ENCODE measurements at places on chromosomes 1 and 21.

DNA sequence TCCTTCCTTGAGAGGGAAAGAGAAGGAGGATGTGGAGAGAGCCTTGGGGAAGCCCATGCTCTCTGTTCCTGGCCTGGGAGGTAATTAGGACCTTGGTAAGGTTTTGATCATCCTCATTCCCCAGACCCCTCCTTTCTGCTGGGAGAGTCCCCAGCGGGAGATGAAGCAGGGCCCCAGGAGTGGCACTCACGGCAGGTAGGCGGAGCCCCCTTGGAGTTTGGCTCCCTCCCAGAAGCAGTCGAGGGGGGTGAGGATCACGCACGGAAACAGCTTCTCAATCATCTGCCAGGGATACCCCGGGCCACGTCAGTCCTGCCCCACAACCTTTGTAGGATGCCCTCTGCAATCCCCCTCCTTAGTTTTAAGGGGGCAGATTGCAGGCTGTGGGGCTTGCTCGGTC lies 11.5 kb downstream of the PTCH2 start:
- no peak for DNase-seq

- DNase-seq: peak; percentile 54
Observed at GRCh38 chr1:235199441-235199840, 38.4 kb upstream of the RBM34 start.

GRCh38 chr1:228174482-228175315 lies 9.1 kb downstream of the IBA57 start:
- DNase-seq: no peak

- DNase-seq: peak; percentile 22
Observed at GRCh38 chr1:24946861-24947658, 17.0 kb upstream of the RUNX3 start.

DNA sequence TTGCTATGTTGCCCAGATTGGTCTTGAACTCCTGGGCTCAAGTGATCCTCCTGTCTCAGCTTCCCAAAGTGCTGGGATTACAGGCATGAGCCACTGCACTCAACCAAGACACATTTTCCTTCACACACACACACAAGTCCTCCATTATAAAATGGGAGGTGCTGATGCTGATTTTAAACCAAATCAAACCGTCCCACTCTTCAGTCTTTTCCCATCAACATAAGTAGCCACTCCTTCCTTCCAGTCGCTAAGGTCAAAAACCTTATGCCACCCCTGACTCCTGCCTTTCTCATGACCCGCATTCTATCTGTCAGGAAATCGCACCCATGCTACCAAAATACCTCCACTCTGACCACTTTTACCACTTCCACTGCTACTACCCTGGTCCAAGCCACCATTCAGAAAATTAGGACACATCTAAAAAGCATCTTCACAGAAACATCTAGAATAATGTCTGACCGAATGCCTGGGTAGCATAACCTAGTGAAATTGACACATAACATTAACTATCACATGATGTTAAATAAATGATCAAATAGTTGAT lies 28.0 kb upstream of the IFNGR2 start:
- DNase-seq: no peak

- DNase-seq: no peak
Observed at GRCh38 chr1:156100205-156100995, 14.1 kb upstream of the LMNA start.

DNA sequence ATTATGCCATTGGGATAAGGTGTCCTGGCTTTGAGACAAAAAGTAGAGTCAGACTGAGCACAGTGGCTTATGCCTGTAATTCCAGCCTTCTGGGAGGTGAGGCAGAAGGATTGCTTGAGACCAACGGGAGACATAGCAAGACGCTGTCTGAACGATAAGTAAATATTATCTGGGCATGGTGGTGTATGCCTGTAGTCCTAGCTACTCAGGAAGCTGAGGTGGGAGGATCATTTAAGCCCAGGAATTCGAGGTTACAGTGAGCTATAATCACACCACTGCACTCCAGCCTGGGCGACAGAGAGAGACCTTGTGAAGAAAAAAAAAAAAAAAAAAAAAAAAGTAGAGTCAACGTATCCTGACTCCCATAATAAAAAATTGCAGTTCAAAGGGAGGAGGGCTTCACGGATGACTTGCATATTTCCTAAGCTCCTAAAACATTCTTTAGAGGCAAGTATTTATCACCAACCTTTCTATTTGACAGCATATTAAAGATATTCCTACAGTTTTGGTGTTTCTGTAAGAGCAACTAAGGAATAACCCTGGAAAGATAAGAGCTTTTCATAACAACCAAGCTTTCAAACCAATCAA lies 141.2 kb downstream of the SLC44A5 start:
- DNase-seq: no peak

DNA sequence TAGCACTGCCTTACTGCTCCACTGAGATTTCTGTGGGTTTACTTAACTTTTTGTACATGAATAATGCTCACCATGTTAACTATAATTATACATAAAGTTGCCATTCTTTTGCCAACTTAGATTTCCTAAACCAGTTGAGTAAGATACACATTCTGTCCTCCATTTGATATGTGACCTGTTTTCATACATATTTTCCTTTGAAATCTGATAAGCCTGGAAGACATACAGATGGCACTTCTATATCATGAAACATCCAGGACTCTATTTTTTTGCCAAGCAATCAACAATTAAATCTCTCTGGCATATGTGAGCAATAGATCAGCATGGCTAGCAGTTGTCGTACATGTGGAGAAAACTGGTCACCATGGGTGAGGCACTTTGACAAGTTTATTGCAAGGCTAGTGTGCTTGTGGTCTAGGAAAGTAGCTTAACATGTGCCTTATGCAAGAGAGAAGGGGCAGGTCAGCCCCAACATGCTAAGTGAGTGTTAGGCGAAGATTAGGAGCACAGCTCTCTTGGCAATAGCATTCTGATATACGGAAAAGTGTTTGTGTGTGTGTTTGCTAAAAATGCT lies 14.2 kb downstream of the PRRX1 start:
- peak; percentile 47 for DNase-seq

DNA sequence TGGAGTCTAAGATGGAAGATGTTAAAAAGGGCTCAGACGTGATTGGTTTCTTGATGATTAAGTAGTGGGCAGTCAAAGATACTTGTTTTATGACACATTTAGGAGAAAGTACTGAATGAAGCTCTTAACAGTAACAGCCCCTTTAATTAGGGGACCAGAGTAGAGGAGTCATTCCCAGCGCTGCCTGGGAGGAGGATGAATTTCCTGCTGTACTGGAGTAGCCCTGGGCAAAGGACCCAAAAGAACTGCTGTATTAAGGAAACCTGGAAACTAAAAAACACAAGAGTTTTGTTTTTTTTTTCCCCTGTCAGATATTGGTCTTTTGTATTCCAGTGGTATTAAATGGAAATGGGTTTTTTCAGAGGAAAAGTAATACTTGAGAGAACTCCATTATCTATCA lies 126.5 kb downstream of the NFIA start:
- DNase-seq: no peak

- no peak for DNase-seq
Observed at GRCh38 chr1:31912839-31913239, 25.3 kb downstream of the PTP4A2 start.

- DNase-seq: no peak
Observed at GRCh38 chr1:183295521-183295920, 109.5 kb downstream of the LAMC2 start.

DNA sequence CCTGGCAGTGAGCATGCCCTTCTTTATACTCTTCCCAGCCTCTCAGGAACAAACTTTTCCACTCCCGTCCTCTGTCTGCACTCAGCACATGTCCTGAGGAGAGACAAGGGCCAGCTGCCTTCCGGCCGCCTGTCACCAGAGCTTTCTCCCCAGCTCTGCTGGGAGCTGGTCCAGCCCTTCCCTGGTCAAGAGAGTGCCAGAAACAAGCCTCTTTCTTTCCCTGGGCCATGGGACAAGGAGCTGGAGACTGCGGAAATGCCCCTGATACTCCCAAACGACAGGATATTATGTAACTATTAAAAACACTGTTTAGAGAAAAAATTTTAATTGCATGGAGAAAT lies 10.4 kb downstream of the LAMB3 start:
- DNase-seq: no peak

- no peak for DNase-seq
Observed at GRCh38 chr21:38476385-38476784, 21.9 kb downstream of the ERG start.

DNA sequence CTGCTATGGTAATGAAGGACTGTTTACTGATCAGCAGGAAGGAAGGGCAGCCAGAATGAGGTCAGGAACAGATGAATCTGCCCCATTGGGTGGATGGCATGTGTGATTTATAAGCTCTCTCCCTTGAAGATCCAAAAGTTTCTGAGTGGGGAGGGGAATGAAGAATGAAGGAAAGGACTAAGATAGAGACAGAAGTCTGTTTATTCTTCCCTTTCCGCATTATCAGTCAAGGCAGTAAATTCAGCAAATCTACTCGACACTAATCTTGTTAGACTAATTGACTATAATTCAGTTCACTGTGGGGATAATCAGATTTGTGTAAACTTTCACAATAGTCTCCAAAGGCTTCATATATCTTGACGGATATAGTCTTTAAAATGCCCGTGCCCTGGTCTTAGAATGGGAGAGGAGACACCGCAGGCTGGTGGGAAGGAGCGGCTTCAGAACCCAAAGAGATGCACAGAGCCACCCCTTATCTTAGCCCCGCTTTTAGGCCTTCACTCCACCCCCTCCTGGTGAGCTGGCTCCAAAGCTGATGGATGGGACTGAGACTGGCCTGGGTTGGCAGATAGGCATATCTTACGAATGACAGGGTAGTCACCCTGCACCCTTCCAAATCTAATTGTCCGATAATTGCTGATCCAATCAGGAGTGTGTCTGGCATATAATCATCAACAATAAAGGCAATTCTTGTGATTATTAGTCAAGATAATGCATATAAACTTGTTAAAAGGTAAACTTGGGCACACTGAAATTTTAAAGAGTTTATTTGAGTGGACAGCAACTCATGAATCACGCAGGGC lies 76.0 kb upstream of the PPM1J start:
- no peak for DNase-seq

DNA sequence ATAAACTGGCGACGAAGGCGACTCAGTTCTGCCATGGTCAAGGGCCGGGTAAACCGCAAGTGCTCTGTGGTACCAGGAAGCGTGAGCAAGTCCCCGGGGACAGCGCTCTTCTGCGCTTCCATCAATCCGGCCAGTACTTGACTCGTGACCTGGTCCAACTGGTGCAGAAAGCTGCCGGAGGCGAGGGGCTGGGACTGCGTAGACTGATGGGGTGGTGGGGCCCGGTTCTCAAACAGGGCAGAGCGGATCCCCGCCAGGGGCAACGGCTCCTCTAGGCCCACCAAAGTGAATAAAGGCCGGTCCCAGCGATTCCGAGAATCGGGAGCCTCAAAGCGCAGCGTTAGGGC lies 852 bp downstream of the KTI12 start:
- DNase-seq: peak; percentile 60

DNA sequence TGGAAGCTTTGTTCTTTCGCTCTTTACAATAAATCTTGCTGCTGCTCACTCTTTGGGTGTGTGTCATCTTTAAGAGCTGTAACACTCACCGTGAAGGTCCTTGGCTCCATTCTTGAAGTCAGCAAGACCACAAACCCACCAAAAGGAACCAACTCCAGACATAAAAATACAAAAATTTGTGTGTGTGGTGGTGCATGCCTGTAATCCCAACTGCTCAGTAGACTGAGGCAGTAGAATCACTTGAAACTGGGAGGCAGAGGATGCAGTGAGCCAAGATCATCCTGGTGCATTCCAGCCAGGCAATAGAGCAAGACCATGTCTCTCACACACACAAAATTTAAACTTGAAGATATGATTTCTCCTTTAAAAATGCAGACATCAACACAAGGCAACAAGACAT lies 1431.7 kb upstream of the B3GALT2 start:
- DNase-seq: no peak

GRCh38 chr1:211741116-211741515 lies 65.7 kb upstream of the NEK2 start:
- DNase-seq: no peak

- no peak for DNase-seq
Observed at GRCh38 chr21:31720330-31720729, 11.6 kb downstream of the SCAF4 start.

DNA sequence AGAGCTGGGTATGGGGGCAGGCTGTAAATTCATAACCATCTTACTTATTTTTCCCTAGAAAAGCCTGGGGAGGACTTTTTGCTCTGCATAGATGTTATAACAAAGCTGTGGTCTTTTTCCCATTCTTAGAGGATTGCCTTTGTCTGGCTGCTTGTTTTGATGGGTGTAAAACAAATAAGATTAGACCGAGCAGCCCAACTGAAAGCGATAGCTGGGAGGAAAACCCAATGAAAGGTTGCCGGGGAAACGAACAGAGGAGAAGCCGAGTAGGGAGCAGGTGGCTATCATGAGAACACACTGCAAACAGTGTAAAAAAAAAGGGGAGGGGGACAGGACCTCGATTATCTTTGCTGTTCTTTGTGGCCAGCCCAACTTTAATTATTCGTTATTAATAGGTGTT lies 1.9 kb downstream of the ELAVL4 start:
- no peak for DNase-seq

DNA sequence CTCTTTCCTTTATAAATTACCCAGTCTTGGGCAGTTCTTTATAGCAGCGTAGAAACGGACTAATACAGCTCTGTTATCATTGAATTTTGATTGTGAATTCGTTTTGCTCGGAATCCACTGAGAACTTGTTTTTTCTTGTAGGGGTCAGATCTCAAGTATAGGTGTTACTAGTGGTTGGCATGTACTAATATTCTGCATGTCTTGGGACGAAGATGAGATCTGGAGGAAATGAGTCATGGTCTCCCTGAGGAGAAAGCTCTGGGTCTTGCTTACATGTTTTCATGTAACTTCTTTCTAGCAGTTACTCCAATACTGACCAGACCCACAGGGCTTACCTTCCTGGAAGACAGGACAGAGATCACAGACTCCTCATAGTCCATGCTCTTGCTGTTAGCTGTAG lies 30.3 kb downstream of the ZSCAN20 start:
- peak; percentile 73 for DNase-seq

DNA sequence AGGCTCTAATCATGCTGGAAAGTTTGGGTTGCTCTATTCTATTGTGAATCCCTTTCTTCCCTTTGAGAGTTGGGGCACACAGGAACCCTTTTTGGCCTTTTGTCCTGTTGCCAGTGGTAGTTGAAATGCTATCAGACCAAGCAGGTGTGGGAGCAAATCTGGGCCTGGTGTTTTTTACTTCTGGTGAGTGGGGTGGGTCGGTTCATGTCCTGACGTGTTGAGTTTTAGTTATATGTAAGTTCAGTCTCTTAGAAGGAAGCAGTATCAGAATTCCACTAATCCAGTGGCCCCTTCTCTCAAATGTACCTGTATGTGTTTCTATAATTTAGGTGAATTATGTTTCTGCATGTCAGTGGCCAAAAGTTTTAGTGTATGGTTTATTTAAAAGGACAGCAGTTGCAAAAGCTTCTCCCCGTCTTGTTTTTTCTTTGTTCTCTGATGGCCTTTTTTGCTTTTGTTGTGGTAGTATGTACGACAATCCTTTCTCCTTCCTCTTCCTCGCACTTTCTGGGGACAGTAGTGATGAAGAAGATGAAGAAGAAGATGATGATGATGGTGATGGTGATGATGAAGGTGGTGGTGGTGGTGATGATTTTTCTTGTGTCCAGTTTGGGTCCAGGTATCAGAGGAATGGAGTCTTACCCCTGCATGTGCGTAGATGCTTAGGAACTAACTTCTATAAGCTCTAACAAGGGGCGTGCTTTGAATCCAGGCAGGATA lies 74.2 kb downstream of the UBE4B start:
- no peak for DNase-seq

- peak; percentile 96 for DNase-seq
Observed at GRCh38 chr1:245771511-245772281, 616.9 kb downstream of the KIF26B start.

GRCh38 chr1:213256438-213257087 lies 205.5 kb downstream of the RPS6KC1 start:
- no peak for DNase-seq

Data from iris pigment epithelial cell (primary cell).